ENCODE measurements at places on chromosomes 3 and 15.

DNA sequence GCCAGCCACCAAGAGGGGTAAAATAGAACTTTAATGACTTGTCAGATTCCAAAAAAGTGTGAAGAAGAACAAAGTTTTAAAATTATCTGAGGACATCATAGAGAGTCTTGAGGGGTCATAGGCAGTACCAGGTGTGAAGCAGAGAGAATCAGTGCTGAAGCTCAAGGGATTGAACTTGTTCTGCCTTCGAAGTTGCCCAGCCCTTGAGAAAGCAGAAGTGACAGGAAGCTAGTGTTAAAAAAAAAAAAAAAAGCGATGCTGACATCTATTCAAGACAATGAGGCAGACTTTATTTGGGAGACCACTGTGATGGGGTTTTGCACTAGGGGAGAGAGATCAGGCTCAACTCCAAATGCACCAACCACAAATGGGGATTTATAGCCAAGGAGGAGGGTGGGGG is 21.8 kb downstream of the FBXO22 start:
- DNase-seq = no peak

DNA sequence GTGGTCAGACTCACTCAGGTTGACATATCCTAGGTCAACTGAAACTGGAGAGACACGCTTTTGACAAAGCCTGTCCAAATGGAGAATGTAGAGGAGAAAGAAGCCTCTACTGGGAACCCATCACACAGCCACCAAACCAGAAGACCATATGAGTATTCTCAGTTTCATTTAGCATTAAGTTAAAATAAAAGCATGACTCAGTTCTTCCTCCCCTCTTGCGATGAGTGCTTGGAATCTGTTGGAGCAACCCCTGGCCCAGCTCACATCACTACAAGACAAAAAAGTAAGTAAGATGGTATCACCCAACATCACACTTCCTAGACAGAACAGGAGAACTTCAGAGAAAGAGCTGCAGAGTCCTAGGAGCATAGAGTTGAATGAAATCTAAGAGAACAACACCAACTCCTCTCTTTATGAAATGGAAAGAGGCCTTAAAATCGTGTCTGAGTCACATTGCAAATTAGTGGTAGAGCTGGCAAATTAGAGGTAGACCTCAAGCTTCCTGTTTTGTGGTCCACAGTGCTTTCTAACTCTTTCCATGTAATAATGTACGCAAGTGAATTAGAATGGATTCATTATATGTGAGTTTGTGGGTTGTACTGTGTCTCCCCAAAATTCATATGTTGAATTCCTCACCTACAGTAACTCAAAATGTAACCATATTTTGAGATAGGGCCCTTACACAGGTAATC is 51.2 kb downstream of the FGF12 start:
- DNase-seq = peak; percentile 49

GRCh38 chr3:69130689-69131088 is 8.3 kb upstream of the LMOD3 start:
- no peak for DNase-seq

DNA sequence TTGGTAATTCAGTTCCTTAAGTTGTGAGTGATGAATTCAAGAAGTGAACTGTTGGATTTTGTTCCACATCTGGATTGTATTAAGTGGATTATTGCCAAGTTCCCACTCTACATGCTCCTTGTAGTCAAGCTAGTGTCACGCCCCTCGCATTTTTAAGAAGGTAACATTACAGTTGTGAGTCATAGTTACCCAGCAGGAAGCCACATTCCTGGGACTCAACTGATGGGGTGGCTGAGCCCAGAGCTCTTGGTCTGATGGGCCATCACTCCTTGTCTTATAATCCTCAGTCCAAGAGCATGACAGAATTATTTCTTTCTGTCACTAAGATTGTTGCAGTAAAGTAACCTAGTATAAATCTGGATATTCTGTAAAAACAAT is 102.7 kb downstream of the PTPRG start:
- DNase-seq = no peak

GRCh38 chr3:40585381-40586016 is 60.7 kb downstream of the ZNF621 start:
- DNase-seq = no peak

DNA sequence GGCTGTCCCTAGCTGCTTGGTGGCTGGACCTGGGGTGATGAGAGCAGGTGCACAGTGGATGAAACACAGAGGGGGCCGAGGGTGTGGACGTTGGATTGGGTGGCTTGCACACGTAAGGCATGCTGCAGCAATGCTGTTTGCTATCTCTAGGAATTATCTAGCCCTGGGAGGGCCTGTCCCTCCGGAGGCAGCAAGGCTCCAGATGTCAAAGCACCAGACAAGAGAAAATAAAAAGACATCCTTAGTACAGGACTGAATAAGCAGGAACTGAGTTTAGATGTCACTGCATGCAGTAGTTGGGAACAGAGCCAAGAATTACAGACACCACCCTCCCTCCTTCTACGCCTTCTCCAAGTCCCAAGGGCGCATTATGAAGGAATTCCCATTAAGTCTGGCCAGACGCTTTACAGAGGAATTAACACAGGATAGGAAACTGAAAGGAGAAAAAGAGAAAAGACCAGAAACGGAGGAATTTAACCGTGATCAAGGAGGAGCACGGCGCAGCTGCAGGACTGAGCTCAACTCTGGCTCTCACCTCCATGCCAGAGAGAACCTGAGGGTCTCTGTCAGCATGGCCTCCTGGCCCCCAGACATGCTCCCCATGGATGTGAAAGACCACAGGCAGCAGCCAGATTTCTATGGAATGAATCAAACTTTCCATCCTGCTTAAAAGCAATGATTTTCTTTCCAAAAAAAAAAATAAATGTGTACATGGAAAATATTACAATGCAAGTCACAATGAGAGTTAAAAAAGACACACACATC is 13.8 kb downstream of the ATP10A start:
- DNase-seq = no peak

GRCh38 chr3:192905980-192906678 is 11.5 kb downstream of the MB21D2 start:
- no peak for DNase-seq

DNA sequence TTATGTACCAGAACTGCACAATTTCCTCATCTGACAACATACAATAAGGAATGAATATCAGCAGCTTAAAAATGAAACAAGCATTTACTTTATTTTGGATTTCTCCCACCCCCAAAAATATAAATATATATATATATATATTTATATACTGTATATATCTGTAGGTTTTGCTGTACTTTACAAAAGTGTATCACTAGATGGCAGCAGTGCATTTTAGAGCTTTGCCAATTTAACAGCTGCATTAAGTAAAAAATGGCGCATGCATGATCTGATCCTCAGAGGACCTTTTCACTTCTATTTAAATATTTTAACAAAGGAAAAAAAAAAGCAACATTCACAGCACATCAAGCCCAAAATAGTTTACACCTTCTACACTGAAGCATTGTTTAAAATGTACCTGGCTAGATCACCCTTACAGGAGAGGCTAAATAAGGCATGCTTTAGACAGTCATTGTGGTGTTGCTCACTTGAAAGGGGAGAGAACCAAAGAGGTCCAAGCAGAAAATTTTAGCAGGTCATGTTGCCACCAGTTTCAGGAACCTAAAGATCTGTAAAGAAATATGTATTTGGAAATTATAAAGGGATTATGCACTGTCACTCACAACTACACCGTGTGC is 72.6 kb downstream of the NPTN start:
- DNase-seq = no peak

- DNase-seq = no peak
Observed at GRCh38 chr15:91045065-91045464, 22.7 kb upstream of the VPS33B start.

DNA sequence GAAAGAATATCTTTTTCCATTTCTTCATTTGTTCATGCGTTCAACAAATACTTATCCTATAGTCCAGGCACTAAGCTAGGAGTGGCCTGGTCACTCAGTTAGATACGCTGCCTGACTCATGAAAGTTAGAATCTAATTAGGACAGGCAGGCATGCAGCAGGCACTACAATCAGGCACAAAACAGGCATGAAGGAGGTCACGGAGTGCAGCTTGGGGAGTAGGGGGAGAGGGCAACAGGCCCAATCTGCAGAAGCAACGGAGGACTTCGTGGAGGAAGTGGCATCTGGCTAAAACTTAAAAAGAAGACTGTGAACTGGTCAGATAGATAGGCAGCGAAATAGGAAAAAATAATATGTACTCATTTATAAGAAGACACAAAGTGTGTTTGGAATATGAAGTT is 420.9 kb downstream of the MAGI1 start:
- DNase-seq = no peak

DNA sequence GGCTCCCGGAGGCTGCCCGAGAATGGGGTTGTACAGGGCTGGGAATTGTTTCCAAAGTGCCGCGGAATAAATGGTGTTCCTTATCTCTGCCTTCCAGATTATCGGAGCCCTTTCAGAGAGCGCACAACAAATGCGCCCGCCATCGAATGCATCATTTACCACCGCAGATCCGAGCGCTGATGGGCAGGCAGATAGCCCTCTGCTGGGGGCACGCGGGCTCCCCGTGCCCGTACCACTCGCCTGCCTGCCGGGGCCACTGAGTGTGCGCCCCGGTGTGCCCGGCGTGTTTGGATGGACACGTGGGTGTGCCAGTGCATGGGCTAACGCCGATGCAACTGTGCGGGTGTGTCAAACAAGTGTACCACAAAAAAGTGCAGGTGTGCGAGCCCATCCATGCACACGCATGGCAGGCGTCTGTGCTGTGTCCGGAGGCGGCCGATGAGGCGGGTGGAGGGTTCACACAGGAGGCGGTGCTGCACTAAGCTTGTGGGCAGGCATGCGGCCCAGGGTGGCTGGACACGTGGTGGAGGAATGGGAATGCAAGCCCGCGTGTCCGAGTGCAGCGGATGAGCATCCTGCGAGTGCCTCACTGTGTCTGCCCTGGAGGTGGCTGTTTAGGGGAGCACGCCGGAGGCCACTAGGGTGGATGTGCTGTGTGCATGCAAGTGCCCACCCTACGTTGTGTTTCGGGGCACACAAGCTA is 3.8 kb upstream of the GATA2 start:
- DNase-seq = no peak

DNA sequence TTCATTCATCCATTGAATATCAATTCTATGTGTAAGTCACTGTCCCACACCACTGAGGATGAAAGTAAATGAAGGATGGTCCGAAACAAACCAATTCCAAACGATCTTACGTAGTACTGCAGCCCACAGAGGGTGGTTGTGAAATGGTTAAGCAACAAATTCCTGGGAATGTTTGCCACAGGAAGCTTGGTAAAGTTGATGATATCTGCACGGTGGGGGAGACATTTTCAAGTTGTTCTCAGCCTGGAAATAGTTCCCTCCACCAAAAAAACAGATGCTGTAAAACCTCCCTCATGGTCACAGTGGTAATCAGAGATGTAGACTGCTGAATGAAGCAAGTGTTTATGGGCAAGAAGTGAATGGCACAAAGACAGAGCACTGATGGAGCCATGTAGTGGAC is 35.9 kb upstream of the BNC1 start:
- DNase-seq = no peak

- no peak for DNase-seq
Observed at GRCh38 chr3:100538339-100538706, 45.9 kb downstream of the TMEM45A start.

DNA sequence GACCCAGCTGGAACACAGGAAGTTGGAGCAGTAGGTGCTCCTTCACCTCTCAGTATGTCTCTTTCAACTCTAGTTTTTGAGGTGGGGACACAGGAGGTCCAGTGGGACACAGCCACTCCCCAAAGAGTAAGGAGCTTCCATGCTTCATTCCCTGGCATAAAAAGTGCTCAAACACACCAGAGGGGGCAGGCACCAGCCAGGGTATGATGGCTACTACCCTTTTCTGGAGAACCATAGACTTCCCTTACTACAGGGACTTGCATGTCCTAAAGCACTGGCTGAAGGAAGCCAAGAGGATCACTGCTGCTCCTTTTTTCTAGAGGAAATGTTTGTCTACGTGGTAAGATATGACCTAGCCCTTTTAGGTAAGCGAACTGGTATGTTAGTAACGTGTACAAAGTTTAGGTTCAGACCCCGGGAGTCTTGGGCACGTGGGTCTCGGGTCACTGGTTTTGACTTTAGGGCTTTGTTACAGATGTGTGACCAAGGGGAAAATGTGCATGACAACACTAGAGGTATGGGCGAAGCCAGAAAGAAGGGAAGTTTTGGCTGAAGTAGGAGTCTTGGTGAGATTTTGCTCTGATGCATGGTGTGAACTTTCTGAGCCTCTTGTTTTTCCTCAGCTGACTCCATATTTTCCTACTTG is 11.9 kb downstream of the IL17RB start:
- DNase-seq = no peak

GRCh38 chr3:49859576-49860305 is 3.4 kb upstream of the TRAIP start:
- DNase-seq = no peak

GRCh38 chr3:157816296-157816695 is 289.9 kb downstream of the SHOX2 start:
- no peak for DNase-seq

DNA sequence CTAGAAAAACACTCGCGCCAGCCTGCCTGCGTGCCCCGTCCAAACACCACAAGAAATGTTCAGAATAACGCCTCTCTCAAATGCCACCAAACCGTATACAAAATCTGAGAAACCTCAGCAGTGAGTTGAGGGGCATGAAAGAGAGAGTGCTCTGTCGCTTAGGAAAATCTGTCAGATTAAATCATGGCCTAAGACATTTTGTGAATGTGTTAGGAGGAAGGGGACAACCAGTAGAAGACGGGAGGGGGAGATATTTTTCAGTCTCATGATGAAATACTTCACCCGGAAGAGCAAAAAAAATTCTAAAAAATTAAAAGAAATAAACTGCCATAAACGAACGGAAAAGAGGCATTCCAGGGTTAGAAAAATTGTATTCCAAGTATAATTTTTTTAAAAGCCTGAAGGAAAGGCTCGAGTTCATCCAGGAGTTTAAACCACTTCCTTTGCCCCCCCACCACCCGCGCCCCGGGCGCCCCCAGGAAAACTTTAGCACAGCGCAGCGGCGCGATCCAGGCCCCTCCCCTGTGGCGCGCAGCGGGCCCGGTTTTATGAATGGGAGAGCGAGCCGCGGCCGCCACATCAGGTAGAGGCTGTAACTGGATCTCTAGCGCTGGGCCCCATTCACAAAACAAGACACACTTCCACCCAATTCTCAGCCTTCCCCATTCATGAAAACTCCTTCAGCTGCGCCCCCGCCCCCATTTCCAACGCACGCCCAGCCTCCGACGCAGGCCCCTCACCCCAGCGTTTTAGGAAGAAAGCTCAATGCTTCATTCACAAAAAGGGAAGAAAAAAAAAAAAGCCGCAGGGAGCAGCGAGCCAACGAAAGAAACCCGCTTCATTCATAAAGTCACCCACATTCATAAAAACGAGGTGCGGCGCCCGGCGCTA is 1.4 kb downstream of the ETV5 start:
- DNase-seq = peak; percentile 29

DNA sequence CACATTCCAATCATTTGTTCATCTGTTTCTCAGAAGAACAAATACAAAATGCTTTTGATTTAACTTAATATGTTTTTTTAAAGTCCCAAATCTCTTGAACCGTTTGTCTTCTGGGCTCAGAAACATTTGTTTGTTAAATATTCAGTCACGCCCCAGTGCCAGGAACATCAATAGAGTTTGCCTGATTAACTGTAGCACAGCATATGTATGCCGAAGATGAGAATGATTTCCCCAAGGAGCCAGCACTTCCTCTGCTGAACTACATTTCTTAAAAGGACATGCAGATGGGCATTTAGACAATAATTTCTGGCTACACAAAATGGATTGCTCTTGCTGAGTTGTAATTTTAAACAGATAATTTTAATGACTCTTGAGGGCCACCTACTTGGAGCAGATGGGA is 191.6 kb upstream of the FAM3D start:
- DNase-seq = no peak
